NCI-H2081 (cell line): ENCODE measurements at places on chromosomes 6 and 20.

- DNase-seq, result no peak
These were observed 47.2 kb downstream of the TRERF1 start for GRCh38 chr6:42404484-42404883.

DNA sequence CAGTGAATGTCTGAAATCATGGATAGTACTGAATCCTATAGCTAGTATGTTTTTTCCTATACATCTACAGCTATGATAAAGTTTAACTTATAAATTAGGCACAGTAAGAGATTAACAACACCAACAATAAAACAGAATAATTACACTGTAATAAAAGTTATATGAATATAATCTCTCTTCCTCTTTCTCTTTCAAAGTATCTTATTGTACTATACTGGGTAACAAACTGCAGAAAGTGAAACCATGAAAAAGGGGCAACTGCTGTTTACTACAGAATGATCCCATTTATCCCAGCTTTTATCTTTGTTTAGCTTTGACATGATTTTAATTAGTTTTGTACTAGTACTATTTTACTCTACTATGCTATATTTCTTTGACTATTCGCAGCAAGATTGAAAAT is 25.8 kb downstream of the ESF1 start:
- DNase-seq, result no peak

DNA sequence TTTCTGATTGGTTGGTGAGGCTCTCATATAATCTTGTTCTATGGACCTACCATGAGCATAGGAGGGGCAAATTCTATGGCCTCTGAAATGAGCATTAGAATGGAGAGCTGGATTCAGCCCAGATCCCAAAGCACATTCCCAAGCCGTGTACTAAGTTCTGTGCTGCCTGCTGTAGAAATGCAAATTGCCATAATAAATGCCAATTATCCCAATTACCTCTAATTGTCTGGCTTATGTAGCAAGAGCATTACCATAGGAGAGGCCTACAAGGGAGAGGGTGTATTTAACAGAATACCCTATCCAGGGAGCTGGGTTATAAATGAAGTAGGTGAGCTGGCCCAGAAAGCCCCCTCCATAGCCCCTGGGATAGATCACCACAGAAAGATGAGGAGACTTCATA is 126.8 kb downstream of the LRFN2 start:
- DNase-seq, result peak; percentile 7

- no peak for DNase-seq
These were observed 812 bp downstream of the MYMX start for GRCh38 chr6:44217332-44218143.

GRCh38 chr20:58017970-58018530 is 210.4 kb downstream of the ANKRD60 start:
- no peak for DNase-seq

- DNase-seq, result no peak
These were observed 382.0 kb downstream of the TFAP2B start for GRCh38 chr6:51200676-51201075.

DNA sequence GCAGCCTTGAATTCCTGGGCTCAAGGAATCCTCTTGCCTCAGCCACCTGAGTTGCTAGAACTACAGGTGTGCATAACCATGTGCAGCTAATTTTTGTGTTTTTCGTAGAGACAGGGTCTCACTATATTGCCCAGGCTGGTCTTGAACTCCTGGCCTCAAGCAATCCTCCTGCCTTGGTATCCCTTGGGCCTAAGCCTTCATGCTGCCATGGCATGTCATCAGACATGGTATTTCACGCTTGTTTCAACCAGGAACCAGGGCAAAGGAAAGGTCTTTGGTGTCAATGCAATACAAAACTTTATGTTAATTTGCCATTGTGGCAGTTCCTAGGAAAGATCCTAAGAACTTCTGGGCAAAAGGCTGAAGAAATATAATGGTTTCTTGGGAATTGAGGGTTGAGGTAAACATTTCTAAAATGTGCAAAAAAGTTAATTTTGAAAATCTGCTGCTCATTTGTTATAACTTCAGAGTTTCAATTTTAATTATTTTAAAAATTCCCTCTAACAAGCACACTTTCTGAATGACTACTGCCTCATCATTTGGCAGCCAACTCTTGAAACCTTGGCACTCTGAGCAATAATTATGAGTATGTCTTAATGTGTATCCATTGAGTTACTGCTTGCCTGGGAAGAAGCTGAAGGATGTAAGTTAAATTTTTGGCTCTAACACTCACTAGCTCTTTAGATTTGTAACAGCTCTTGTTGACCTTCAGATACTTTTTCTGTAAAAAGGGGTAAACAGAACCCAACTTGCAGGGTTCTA is 154.1 kb downstream of the GJA10 start:
- no peak for DNase-seq

GRCh38 chr6:25267662-25268061 is 11.5 kb upstream of the CARMIL1 start:
- no peak for DNase-seq

DNA sequence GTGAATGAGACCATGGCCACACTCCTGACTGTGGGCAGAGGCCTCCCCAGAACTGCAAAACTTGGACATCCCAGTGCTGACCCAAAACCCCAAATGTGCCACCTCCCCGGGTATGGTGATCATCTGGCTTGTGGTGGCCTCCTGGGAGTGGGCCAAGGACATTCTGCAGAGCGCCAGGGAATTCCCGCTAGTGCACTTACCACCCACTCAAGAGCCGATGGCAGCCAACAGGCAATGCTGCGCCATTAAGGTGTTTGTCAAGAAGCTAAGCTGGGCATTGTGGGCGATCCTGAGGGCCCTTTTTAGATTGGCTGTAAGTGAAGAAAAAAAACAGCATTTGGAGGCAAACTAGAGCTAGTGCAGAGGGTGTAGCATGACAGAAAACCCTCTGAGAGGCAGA is 9.4 kb downstream of the MMP24 start:
- no peak for DNase-seq

GRCh38 chr6:39166912-39167290 is 51.9 kb upstream of the SAYSD1 start:
- no peak for DNase-seq

- no peak for DNase-seq
These were observed 1.5 kb upstream of the TNNC2 start for GRCh38 chr20:45828589-45828988.

DNA sequence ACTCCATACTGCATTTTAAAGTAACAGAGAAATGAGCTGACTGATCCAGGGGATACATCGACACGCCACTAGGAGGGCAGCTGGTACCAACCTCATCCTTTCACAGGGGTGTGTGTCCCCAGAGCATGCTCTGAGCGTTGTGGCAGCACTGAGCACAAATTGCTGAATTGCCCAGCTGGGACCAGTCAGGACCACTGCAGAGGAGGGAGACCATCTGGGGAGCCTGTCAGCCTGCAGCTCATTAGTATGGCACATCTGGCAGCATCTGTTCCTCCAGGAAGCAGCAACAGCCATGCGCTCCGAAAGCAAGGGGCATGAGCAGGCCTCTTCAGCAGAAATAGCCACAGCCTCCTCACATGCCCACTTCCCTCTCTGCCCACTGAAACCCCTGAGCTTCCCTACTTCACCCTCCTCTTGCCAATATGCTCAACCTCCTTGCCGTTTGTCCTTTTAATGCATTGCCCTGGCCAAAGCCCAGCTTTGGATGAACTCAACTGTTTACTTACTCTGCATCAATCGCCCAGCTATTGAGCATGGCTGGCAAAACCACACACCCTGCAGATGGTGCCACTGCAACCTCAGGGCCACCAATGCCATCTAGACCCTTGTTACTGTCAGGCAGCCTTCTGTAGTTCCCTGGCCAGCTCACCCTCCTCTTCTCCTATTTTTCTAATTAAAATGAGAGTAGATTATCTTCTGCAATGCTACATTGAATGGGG is 77.6 kb upstream of the NEDD9 start:
- DNase-seq, result no peak

GRCh38 chr6:48610846-48611245 is 499.8 kb upstream of the PTCHD4 start:
- DNase-seq, result no peak

DNA sequence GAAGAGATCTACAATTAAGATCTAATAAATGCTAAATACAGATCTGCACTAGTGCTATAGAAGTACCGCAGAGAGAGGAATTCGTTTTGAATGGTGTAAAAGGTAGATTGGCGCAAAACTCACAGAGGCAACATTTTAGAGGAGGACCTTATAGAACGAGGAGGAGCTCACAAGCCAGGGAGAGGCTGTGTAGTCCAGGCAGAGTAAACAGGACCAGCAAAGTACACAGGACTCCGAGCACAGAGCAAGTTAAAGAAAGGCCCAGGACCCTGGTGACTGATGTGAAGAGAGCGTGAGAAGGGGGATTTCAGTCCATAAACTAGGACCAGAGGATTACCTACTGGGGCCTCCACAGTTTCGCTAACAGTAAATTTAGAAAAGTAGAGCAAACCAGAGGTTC is 202.3 kb downstream of the FOXC1 start:
- no peak for DNase-seq

GRCh38 chr6:162605881-162606280 is 121.7 kb downstream of the PRKN start:
- no peak for DNase-seq

DNA sequence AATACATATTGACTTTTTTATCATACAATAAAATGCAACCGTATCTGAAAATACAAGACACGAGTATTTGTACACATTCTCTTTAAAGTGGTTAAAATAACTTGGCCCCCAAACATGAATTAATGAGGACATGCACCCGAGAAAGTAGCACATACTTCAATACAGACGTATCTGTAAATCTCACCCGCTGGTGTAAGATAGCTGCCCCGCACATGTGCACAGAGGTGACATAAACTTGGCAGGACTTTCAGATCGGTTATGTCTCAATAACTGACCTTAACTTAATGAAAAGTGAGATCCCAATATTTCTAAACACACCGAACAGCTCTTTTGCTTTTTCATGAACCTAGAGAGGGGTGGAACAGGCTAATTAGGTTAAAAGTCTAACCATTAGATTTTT is 91.5 kb upstream of the RPS6KA2 start:
- no peak for DNase-seq

DNA sequence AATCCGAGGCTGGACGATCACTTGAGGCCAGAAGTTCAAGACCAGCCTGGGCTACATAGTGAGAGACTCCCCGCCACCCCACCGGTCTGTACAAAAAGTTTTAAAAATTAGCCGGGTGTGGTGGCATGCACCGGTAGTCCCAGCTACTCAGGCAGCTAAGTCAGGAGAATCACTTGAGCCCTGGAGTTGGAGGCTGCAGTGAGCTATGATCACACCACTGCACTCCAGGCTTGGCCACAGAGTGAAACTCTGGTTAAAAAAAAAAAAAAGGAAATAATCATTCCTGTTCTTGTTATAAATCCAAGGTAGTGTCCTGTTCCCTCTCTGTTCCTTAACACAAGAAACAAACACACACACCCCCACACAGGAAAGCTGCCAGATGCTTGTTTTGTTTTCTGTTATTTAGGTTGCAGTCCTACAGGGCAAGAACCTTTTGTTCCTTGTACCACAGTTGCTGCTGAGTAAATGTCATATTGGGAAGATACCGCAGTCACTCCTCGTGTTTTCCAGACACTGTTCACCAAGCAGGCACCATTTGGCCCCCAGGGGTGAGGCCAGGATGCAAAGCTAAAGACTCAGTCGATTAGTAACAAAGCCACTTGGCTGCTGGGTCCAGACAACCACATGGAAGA is 28.9 kb downstream of the ASIP start:
- DNase-seq, result no peak

GRCh38 chr6:87808005-87808757 is 106.1 kb upstream of the AKIRIN2 start:
- DNase-seq, result no peak

- no peak for DNase-seq
These were observed 23.8 kb upstream of the ZBTB24 start for GRCh38 chr6:109506841-109507240.

DNA sequence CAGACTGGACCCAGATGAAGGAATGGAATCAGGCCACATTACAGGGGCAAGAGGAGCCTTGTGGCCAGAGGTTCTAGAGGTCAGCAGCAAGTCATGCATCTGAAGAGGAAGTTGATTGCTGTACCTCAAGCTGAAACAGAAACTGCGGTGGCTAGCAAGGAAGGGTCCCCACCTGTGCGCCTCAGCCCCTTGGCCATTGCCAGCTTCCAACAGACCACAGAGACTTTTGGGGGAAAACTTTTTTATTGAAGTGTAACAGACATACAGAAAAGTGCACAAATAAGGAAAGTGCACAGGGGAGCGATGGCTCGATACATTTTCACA is 26.8 kb upstream of the SLC9A8 start:
- no peak for DNase-seq

- no peak for DNase-seq
These were observed 599.3 kb upstream of the IMPG1 start for GRCh38 chr6:76671751-76672150.

DNA sequence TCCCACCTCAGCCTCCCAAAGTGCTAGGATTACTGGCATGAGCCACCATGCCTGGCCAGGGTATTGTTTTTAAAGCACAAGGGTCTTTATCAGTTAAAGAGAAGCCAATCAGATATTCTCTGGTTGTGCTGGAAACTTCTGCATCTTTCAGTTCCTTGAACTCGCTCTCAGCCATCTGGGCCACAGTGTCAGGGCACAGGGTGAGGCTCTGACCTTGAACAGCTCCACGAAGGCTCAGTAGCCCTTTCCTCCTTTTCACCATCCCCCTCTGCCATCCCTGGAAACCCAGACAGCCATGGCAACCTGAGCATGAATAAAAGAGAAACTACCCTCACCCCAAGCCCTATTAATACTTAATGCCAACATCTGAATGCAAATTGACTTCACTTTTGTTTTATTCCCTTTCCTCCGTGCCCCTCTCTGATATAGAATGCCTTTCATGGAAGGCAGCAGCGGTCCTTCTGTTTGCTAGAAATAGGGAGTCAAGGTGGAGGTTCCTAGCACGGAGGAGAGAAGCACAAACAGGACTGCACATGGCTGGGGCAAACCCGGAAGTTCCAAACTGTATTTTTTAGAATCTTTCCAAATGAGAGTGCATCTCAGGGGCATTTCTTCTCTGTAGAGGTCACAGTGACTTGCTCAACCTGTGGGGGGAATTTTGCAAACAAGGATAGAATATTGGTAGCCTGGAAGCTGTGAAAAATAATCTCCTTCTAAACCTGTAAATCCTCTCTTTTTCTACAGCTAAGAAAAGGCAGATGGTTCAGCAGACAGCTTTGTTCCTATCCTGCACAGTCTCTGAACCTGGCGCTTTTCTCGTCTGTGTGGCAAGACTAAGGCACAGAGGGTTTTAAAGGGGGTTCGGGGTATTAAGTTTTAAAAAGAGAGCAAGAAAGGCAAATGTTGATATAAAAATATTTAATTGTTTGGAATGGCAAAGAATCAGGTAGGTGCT is 176.4 kb upstream of the RREB1 start:
- DNase-seq, result no peak

DNA sequence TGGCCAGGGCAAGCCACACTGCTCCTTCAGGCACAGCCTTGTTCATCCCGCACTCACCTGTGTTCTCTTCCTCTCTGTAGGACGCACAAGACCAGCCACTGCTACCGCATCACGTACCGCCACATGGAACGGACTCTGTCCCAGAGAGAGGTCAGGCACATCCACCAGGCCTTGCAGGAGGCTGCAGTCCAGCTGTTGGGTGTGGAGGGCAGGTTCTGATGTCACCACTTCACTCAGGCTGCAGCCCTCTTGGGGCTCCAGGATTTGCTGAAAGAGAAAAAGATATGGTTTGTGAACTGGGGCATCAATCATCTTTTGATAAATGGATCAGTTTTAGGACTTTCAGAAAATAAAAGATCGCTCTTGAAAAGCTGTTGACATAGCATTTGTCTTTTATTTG is 235.5 kb downstream of the NRN1 start:
- no peak for DNase-seq
